Stomach (tissue), 19 donors: ENCODE measurements at places on chromosomes 4 and X.

- no peak for DNase-seq
These were observed 68.0 kb upstream of the ATXN3L start for GRCh38 chrX:13387666-13388494.

GRCh38 chr4:40721730-40722171 lies 28.0 kb upstream of the NSUN7 start:
- DNase-seq = no peak

DNA sequence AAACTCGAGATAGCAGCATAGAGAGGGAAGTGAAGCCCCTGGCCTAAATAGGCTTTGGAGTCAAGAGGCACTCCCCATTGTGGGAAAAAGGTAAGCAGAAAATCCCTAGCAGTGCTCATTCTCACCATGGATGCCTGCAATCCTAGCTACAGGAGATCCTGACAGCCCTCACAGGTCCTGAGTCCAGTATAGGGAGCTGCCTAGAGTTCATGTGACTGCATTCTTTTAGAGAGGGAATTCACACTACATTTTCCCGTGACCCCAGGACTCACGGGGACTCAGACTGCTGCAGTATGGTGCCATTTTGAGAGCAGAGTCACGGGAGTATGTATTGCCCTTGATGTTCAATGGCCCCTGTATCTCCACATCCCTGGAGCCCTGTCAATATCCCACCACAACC lies 82.4 kb downstream of the MAGED1 start:
- DNase-seq = no peak

GRCh38 chr4:83569987-83570386 lies 34.1 kb downstream of the GPAT3 start:
- peak; percentile 13 for DNase-seq

DNA sequence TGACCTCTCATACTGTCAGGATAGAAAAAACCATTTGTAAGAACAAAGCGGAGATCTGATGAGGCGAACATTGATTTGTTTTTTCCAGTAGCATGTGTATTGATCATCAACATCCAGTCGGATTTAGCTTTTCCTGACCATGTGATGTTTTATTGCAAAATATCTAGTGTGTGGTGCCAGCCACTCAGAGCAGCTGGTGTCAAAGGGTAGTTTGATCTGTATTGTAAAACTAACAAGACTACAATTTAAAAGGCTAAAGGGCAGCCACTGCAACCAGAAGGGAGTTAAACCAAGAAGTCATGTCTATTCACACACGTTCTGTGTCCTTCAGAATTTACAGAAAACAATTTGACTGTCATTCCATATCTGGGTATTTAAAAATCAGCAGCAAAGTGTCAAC lies 719.0 kb upstream of the FRG1 start:
- DNase-seq = no peak

- peak; percentile 64 for DNase-seq
These were observed 29.2 kb downstream of the HTT-AS start for GRCh38 chr4:3044870-3045819.
